Stimulated activated CD4-positive, alpha-beta T cell treated with anti-CD3 and anti-CD28 coated beads, Interleukin-4, amount 100 ng/mL, for 1 hour (primary cell): ENCODE measurements at places on chromosomes 2 and 18.

DNA sequence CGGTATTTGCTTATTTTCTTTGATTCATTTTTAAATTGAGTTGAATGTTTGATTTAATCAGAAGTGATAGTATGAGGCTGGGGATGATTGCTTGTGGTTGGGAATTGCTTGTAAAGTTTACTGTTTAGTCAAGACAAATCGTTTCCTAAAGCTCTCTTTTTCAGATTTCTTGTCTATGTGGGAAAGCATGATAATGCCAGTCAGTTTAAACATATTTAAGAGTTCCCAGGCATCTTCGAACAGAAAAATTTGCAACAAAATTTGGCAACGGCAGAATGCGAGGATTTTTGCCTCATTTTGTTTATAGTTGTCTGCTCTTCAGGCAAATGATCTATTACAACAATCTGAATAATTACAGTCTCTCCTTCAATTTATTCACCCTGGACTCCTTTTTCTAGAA lies 22.5 kb downstream of the EPAS1 start:
- no peak for DNase-seq

- DNase-seq, result no peak
These were observed 160.4 kb downstream of the AGAP1 start for GRCh38 chr2:235654103-235654813.

- DNase-seq, result no peak
These were observed 394.3 kb upstream of the ETAA1 start for GRCh38 chr2:67002618-67003371.

DNA sequence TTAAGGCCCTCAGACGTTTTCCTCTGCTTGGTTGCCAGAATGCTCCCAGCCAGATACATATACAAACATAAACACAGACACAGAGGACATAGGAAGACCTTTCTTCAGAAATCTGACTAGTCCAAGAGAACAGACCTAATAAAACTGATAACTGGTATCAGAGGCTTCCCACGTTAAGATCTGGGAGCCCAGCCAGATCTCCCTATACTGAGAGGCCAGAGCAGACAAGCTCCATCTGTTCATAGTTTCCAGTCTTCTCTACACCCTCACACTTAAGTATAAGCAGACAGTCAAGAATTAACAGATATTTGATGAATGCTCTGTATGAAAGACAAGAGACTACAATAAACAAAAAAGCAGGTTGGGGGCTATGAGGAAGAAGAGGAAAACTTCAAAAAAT lies 240.5 kb upstream of the CHAC2 start:
- DNase-seq, result no peak

DNA sequence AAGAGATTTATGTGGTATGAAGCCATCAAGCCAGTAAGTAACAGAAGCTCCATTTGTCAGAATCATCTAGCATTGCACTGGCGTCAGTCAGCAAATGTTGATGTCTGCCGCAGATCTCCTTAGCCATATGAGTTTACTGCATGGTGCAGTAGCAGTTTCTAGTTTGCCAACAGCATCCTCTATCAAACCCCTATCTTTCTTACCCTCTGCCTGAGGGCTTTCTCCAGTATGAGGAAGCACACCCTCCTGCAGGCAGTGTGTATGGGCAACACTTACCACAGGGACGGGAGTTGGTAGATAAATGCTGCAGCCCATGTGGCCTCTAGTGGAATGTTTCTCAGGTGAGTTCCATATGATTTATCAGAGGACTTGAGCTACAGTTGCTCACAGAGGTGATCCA lies 63.7 kb downstream of the EFEMP1 start:
- no peak for DNase-seq

- no peak for DNase-seq
These were observed 295.6 kb downstream of the KIAA1328 start for GRCh38 chr18:37124516-37124915.

- no peak for DNase-seq
These were observed 238.7 kb upstream of the SALL3 start for GRCh38 chr18:78740876-78741275.

DNA sequence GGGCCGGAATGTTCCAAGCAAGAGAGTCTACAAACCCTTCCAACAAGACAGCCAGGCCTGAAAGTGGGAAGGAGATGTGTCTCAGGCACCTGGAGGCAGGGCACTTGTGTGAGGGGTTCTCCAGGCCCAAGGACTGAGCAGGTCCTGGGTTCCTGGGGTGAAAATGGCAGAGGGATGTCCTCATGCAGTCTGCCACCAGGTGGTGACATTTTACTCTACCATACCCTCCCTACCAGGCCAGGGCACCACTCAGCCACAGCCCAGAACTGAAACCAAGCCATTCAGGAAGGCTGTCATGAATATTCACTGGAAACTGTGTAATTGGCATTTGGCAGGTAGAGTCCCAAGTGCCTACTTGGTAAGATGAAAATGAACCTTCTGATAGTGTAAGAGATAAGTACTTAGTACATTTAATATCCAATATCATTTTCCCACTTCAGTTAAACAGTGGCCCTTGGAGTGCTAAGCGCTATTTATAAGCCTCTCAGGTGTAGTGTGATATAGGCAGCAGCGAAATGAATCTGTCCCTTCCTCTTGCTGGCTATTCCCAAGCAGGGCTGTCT lies 185.1 kb downstream of the MYO5B start:
- peak; percentile 8 for DNase-seq

DNA sequence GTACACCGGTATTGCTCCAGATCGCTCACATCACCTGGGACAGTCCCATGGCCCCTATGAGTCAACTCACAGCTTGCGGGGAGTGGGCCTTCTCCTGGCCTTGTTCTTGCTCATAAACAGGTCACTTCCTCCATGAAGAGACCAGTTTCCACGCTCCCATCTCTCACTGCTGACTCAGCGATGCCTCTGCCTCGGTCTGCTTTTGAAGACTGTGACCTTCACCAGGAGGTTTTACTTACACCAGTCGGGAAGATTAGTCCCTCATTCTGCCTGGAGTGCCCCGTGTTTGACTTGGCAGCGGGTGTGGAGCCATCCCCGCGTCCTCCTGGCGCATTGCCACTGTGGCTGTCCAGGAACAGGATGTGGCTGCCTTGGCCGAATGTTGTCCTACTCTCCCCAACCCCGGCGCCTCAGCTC lies 159.8 kb downstream of the RHBDD1 start:
- peak; percentile 31 for DNase-seq

DNA sequence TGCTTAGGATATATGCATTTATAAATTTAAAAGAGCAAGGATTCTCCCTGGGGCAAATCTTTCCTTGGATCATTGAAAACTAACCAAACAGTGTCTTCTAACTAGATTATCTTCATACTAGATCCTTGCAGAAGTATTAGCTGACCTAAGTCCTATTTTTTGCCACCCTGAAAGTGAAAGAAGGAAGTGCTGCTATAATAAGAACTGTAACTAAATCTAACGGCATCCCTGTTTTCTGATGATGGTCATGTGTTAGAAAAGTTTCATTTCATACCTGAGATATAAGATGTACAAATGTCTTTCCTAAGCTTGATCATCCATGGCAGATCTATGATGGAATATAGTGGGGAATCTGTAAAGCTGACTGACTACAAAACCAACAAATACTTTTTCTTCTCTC lies 102.7 kb downstream of the MAP2 start:
- no peak for DNase-seq

DNA sequence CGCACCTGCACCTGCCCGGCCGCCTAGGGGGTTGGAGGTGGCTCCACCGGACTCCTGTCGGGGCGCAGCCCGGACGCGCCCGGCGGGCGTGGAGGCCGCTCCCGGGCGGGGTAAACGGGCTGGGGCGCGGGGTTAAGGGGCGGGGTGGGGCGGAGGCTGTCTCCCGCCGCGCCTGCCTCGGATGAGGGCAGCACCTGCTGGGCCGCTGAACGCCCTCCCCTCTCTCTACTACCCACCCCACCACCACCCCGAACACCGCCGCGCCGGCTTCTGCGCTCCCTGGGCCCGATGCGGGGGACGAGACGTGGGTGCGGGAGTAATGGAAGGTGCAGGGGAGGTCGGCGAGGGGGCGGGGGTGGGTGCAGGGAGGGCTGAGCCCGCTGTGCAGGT lies 224.8 kb upstream of the ID2 start:
- peak; percentile 36 for DNase-seq

- no peak for DNase-seq
These were observed 644 bp downstream of the ABCG5 start for GRCh38 chr2:43837831-43838559.

GRCh38 chr18:77376043-77376732 lies 126.5 kb downstream of the GALR1 start:
- DNase-seq, result no peak

- no peak for DNase-seq
These were observed 91.5 kb upstream of the TMEFF2 start for GRCh38 chr2:192286093-192286701.

DNA sequence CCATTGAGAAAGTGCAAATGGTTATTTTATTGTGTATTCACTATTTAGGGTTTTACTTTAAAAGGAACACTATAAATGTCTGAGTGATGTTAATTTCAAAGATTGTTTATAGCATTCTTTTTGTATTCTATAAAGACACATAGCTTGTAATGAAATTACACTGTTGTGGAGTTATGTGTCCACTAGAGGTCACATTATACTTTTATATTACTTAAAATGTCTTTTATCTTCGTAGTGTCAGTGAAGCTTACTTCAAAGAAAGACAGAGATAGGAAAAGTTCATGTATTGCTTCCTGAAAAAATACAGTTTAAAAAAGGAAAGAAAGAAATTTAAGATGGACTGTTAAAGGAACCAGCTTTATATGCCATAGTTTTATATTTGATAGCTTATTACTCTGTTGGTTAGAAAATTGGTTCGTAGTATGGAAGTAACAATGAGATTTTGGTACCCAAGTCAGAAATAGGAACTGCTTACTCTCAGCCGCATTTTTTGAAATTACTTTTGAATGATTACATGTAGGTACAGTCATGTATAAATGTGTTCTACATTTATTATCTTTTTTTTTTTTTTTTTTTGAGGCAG lies 20.5 kb downstream of the APLF start:
- no peak for DNase-seq

DNA sequence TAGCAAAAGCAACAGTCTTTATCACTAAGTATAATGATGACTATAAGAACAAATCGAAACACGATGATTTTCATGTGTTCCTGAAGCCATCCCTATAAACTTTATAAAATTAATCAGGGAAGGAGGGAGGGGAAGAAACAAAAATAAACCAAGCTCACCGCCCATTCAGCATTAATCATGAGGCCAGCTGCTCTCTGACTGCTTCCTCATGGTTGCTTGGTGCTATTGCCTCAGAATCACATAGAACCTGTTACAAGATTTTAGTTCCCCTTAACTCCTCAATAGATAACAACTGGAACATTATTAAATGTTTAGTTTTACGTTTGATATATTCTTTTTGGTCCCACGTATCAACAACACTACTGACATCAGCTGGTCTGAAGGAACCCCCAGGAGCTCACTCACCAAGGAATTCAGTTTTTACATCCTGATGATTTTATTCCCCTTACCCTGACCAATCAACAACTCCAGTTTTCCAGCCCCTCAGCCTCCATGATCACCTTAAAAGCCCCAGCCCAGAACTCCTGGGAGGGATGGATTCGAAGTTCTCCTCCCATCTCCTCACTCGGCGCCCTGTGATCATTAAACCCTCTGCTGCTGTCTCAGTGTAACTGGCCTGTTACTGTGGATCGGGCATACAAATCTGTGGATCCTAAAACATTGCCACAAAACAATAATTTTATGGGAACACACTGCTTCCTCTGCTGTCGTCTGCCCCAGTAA lies 10.6 kb upstream of the HNRNPLL start:
- no peak for DNase-seq

DNA sequence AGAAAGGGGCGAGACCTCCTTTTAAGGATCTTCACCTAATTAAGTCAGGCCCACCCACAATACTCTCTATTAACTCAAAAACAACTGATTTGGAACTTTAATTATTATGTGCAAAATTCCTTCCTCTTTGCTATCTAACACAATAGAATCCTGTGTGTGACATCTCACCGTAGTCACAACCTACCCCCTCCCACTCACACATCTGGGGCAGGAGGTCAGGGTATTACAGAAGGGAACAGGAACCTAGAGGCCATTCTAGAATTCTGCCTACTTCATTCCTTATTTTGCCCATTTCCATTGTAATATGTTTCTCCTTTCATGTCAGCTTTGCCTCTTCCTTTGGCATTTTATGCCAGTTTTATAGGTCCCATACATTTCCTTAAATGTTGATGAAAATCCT lies 829.3 kb upstream of the ID2 start:
- no peak for DNase-seq

- no peak for DNase-seq
These were observed 146.6 kb downstream of the ERBB4 start for GRCh38 chr2:212392043-212392442.

- DNase-seq, result no peak
These were observed 53.4 kb upstream of the ACSL3 start for GRCh38 chr2:222807431-222807830.

DNA sequence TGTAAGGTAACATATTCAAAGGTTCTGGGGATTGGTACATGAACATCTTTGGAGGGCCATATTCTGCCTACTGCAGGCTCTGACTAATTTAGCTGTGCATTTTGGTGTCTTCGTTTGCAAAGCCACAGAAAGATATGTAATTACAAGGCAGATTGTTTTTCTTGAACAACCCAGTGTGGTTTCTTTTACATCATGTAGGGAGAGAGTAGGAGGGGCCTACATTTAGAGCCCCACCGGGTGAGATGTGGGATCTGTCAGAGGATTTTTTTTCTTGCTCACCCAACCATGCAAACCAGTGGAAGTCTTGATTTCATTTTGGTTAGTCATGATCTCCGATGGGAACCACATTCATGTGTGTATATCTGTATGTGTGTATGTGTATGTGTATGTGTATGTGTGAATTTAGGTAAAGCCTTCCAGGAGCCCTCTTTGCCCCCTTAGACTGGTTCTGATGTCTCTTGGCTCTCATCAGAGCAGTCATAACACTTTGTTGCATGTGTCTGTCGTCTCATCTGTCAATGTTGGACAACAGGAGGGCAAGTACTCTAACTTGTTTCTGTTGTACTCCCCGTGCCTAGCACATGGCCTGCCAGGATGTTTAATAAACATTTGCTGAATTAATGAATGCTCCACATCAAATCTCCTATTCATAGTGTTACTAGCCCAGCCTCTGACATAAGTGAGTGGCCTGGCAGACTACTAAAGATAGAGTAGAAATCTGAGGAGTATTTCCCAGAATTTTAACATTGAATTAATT lies 239.9 kb downstream of the MTX2 start:
- DNase-seq, result no peak

DNA sequence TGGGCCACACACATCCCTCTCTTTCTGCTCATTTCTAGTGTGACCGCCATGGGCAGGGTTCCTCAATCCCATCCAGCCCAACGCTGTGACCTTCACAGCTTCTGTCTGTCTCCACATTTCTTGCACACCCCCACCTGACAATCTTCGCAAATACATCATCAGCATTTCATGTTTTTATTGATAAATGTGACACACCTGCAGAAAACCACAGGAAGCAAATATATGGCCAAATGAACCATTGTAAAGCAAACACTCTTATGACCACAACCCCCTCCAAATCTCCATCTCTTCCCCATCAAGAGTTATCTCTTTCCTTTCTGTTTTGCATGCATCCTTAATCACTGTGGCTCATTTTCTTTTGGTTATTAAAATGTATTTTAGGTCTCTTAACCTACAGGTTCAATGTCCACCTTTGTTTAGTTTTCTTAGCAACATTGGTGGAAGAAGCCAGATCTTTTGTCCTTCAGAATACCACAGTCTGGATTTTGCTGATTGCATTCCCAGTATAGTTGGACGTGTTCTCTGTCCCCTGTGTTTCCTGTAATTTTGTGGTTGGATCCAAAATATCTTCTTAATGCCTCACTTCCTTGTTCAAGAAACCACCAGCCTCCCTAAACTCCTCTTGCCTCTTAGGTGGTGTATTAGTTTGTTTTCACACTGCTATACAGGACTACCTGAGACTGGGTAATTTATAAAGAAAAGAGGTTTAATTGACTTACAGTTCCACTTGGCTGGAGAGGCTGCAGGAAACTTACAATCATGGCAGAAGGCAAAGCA lies 9.8 kb upstream of the NCK2 start:
- DNase-seq, result no peak
